CD4-positive, alpha-beta T cell treated with Interleukin-17A for 4 hours (primary cell): ENCODE measurements at places on chromosomes 3 and 15.

DNA sequence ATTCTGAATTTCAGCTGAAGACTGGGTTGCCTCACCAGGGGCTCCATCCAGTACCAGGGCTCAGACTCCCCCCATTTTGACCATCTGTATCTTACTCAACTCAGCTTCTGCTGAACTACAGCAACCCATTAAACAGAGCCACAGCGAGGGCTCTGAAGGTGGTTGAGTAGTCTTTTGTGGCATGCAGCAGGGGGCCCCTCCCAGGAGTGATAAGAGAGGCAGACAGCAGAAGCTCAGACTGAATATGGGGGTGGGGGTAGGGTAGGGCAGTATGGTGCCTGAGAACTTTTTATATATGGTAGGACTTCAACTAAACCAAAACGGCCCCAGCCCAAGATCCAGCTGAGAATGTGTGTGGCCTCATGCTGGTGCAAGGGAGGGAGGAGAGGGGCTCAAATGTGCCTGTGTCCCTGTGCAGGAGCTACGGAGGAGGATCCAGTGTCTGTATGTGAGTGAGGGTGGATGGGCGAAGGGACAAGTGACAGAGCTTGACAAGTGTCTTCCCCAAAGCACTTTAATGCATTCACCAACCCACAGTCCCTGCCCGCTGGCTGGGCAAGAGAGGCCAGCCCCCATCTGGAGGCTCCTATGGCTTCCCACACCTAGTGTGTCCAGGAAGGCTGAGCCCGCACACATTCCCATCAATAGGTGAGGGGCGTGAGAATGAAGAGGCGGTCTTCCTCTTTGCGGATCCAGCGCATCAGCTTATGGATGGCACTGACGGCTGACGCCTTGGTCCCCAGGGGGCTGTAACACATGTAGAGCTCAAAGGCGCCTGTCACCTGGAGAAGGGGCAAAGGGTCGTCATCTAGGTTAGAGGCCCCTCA, 4.9 kb upstream of the MST1R start:
- DNase-seq: no peak

GRCh38 chr3:117144853-117145252, 435.3 kb downstream of the TUSC7 start:
- DNase-seq: no peak

GRCh38 chr3:188034989-188035388, 119.0 kb upstream of the LPP start:
- no peak for DNase-seq

- DNase-seq: no peak
Measured at GRCh38 chr3:32195995-32196540, 42.4 kb upstream of the CMTM8 start.

GRCh38 chr3:84224262-84224661, 734.5 kb upstream of the CADM2 start:
- DNase-seq: no peak

DNA sequence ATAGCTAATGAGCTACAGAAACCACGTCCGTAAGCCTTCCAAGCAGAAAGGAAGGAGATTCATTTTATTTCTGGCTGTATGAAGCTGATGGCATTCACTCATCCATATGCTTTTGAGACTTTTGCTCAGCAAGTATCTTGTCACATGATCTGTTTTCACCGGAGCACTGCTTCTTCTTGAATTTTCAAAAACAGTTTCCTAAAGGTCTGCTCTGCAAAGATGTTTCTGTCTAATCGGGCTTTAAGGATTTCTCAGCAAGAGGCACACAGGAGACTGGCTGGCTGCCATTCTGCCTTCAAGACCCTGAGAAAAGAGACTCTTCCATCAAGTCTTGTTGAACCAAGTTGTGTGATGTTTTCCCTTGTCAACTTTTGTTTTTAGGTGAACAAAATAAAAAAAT, 289.6 kb upstream of the LYSMD4 start:
- no peak for DNase-seq

DNA sequence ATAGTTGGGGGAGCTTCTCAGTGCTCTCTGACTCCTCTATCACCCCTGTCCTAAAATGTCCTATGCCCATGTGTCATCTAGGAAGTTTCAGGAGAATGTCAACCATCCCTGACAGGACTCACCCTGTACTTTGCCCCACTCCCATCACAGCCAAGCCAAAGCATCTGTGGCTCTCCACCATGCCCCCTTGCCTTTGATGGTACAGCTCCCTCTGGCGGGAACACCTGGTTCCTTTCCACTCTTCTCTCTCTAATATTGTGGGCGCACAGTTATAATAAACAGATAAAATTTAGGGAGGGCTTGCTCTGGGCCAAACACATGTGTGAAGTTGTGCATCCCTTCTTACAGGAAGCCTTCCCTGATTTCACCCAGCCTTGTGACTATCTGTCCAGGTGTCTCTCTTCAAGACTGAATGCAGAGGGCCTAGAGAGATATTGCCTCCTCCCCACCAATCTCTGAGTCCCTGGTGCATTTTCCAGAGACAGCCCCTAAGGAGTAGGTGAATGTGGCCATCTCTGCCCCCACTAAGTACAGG, 62.8 kb downstream of the ISG20 start:
- DNase-seq: peak; percentile 37

- no peak for DNase-seq
Measured at GRCh38 chr15:82942691-82943090, 9.8 kb downstream of the HOMER2 start.

GRCh38 chr3:52076896-52077780, 20.8 kb upstream of the DUSP7 start:
- DNase-seq: no peak

- DNase-seq: peak; percentile 28
Measured at GRCh38 chr3:10552631-10552943, 47.2 kb upstream of the ATP2B2 start.

DNA sequence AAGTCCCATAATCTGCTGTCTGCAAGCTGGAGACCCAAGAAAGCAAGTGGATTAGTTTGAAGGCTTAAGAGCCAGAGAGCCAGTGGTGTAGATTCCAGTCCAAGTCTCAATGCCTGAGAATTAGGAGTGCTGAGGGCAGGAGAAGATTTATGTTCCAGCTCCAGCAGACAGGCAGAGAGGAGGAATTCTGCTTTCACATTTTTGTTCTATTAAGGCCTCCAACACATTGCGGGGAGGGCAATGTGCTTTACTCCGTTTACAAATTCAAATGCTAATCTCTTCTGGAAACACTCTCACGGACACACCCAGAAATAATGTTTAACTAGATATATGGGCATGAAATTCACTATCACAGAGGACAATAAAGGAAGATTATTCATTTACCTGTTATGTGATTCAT, 54.0 kb downstream of the DPH6 start:
- DNase-seq: no peak

GRCh38 chr15:57227166-57227565, 149.1 kb upstream of the CGNL1 start:
- no peak for DNase-seq

DNA sequence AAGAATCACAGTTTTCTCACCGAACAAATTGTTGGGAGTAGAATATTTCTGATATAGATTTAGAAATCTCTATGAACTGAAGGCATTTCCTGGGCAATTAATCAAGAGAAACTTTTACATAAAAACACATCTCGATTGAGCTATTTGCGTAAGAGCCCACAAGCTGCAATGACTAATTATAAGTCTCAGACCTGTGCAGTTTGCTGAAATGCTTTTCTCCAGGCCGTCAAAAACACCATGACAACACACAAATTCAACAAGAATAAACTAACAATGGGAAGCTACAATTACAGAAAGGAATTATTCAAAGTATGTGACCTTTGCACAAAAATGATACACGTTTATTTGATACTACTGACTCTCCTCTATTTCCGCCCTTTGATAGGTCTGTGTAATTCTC, 481.2 kb upstream of the WNT5A start:
- no peak for DNase-seq

DNA sequence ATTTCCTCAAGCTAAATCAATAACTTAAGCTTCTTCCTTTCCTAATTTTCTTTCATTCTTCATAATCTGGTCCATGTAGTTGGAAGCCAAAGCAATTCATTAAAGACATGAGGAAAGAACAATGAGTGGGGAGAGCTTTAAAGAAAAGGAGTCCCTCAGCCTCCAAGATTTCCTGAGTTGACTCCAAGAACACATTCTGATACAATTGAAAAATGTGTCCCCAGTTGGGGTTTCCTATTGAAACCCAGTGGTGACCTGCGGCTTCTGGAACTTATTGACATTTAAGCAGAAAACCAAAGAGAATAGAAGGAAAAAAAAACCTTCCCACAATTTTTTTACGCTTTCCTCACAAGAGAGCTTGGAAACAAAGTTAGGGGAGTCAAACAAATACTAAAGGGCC, 37.0 kb downstream of the ATP8B4 start:
- no peak for DNase-seq

DNA sequence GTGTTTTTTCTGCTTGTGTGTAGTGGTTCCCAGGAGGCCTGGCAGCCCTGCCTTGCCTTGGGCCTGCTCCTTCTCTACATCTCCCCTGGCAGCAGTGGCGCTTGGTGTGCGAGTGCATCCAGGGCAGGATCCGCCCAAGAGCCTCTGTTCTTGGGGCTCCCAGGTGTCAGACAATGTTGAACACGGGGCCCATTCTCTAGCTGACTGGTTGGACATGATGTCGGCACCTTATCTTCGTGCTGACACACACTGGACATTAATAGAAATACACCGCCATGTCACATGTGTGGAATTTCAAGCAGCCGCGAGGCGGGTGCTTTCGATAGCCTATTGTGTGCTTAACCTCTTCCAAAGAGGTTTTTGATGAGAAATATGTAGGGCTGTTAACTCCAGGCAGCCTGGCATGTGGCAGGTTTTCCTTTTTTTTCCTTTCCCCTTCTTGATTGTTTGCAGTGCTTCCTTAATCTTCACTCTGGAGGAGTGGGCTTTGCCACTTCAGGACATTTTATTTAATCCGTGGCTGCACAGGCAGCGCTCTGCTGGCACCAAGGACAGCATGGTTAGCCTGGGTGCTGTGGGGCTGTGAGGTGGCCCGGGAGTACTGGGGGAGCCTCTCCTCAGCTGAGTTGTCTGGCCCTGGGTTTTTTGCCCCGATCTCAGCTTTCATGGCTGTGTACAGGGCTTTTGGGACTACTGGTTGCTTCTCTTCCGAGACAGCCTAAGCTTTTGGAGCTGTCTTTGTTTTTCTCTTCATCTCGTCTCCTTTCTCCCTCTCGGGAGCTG, 42.5 kb downstream of the CHCHD6 start:
- no peak for DNase-seq

DNA sequence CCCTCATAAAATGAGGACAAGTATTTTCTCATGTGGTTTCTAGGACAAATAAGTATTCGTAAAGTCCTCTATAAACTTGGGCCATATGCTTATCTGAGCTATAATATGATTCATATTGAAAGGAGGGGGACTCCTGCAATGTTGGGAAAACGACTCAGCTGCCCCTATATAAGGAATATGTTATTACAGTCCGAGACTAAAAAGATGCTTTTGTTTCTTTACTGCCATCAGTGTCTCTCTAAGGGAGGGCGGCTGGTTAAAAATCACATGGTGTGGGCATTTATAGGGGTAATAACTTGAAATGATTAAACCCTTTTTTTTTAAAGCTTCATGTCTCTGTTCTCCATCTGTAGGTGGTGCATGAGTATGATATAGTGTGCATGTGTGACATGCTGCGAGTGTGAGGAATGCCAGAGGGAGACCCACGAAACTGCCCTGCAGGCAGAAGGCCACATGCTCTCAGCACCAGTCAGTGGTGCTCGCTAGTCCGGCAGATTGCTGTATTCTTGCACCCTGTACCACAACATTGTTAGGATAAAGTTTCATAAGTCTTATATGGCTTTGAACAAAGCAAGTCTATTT, 256.0 kb upstream of the CTDSPL start:
- no peak for DNase-seq

- no peak for DNase-seq
Measured at GRCh38 chr3:46553154-46553553, 12.9 kb downstream of the LRRC2 start.

GRCh38 chr3:171809611-171809860, 747 bp downstream of the PLD1 start:
- no peak for DNase-seq

DNA sequence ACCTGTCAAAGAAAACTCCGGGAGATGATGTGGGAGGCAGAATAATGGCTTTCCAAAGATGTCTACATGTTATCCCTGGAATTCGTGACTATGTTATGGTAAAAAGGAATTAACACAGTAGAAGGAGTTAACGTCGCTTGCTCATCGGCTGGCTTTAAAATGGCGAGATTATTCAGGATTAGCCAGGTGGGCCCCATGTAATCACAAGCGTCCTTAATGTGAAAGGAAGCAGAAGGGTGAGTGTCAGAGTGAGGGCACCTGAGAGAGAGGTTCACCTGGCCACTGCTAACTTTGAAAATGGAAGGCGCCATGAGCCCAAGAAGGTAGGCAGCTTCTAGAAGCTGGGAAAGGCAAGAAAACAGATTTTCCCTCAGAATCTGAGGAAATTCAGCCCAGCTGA, 557.2 kb downstream of the EPHB1 start:
- no peak for DNase-seq

- no peak for DNase-seq
Measured at GRCh38 chr3:33612607-33613006, 105.4 kb downstream of the CLASP2 start.

GRCh38 chr3:114942773-114943172, 204.3 kb downstream of the ZBTB20 start:
- no peak for DNase-seq

DNA sequence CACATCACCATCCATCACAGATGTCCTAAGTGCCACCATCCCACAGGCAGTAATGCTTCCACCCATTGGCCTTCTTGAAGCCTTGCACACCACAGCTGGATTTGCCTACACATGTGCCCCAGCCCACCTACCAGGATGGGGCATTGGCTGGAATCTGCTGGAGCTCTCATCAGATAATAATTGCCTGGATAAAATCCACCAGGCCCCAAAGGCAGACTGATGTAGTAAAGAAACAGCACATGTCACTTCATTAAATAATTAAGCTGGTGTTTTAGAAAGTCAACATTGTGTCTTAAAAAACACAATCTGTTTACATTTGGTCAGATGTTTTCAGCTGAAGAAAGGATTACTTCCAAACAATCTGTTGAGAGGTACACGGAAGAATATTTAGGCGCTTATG, 229.5 kb downstream of the ATP8B4 start:
- DNase-seq: no peak

GRCh38 chr3:141279077-141279967, 47.7 kb downstream of the PXYLP1 start:
- peak; percentile 43 for DNase-seq

GRCh38 chr15:32642667-32643435, 1.3 kb downstream of the SCG5 start:
- DNase-seq: no peak

- no peak for DNase-seq
Measured at GRCh38 chr3:194075802-194076460, 60.0 kb upstream of the HES1 start.

DNA sequence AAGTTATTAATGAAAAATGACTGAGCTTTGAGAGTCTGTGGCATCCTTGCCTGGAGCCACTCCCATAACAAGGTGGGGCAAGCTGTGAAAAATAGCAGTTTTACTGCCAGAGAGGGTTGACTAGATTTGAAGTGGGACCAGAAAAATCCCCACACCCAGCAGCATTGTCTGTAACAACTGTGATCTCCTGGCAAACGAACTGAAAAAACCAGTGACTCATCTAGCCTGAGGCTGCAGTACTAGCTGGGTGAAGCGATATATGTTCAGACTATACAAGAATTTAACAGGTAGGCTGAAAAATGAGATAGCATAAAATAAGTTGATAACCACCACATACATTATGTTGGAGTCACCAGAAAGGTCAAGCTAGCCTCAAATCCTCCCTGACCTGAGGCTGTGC, 64.0 kb downstream of the DPH6 start:
- no peak for DNase-seq
